ENCODE measurements at places on chromosomes 3 and 15.

GRCh38 chr3:135368316-135368715 lies 573.3 kb downstream of the EPHB1 start:
- DNase-seq: no peak

DNA sequence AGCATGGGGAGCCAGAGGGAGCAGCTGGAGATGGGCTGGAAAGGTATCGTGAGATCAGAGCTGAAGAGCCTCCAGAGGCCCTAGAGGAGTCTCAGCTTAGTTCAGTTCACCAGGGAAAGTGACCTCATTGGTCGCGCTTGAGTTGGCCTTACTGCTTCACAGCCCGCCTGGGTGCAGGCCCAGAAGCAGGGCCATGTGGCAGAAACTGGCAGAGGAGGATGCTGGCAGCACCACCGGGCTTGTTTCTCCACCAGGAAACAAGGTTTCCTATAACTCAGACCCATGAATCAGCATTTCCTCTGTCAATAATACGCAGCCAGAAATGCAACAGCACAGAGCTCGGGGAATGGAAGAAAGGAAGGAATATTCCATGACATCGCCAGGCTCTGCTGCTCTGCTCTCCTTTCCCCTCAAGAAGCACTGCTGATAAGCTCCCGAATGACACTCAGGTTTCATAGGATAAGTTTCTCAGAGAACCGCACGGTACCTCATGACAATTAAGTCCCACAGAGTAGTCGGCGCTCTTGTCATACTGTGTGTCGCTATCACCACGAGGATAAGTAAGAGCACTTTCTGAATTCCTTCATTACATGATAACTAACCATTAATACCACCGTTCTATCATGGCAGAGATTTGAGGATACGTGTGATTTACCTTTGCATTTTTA lies 147.1 kb upstream of the LPP start:
- no peak for DNase-seq

DNA sequence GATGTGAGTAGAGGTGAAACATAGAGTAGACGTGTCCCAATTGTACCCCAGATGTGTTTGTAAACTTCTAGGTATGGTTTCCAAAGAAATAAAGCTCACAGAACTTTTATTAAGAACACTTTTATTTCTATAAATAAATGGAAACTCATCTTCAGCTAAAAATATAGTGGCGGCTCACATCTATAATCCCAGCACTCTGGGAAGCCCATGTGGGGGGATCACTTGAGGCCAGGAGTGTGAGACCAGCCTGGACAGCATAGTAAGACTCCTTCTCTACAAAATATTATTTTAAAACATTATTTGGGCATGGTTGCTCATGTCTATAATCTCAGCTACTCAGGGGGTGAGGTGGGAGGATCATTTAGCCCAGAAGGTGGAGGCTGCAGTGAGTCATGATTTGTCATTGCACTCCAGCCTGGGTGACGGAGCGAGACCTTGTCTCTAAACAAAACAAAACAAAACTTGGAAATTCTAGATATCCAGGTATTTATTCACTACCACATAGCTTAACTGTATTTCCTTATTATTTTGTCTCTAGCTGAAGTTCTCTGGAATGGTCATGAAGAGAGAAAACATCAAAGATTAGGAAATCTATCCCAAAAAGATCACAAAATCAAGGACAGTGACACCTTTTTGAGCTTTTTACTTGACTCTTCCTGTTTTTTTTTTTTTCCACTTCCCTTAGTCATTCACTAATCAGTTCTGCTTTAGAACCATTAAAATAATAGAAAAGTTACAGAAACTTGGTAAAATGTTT lies 258.1 kb downstream of the TIGIT start:
- DNase-seq: peak; percentile 82

GRCh38 chr3:169289273-169289672 lies 374.2 kb downstream of the MECOM start:
- DNase-seq: no peak

DNA sequence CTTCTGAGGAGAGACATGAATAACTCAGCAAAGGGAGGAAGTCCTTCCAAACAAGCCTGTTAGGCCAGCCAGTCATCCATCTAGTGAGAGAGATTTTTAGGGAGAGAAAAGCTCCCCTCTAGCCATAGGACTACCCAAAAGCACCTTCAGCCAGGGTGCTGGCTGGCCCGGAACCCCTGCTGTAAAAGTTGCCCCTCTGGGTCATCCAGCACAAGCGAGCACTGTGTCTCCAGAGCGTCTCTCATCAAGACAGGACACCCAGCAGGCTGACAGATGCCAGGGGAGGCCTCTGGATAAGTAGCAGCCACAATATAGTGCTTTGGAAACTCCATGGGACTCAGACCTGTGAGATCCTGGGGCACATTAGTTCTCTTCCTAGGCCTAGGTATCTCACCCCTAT lies 24.5 kb downstream of the ANXA2 start:
- DNase-seq: no peak

DNA sequence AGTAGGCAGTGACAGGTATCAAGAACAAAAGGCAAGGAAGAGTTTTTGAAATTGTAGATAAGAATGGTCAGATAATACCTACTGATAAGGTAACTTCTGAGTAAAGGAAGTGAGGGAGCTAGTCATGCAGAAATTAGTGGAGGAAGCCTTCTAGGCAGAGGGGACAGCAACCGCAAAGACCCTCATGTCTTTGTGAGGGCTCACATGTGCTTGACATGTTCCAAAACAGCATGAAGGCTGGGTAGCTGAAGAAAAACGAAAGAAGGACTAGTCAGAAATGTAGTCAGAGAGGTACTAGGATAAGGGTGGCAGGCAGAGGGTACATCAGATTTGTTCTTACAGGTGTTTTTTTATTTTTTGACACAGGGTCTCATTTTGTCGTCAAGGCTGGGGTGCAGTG lies 5.3 kb downstream of the SIN3A start:
- DNase-seq: no peak

- DNase-seq: no peak
These were observed 673.6 kb upstream of the ADAMTS9 start for GRCh38 chr3:65361448-65361847.

DNA sequence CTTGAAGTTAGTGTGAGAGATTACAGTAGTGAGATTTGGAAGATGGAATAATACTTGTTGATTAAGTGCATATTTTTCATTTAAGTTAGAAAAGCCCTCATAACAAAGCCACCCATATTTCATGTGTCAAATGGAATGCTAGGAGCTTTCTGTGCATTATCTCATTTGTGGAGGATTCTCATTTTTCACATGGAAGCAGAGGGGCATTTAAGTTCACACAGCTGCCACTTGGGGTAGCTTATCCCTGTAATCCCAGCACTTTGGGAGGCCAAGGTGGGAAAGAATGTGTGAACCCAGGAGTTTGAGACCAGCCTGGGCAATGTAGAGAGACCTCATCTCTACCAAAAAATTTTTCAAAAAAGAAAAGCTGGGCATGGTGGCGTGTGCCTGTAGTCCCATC lies 55.2 kb downstream of the RAB7A start:
- DNase-seq: no peak

GRCh38 chr15:27241943-27242342 lies 271.0 kb downstream of the GABRG3 start:
- no peak for DNase-seq

GRCh38 chr3:137039570-137039969 lies 81.8 kb downstream of the IL20RB start:
- peak; percentile 19 for DNase-seq

GRCh38 chr15:65246026-65246714 lies 34.9 kb upstream of the CILP start:
- DNase-seq: no peak

GRCh38 chr3:123758081-123758564 lies 126.0 kb downstream of the MYLK start:
- DNase-seq: peak; percentile 70

GRCh38 chr3:135240426-135240825 lies 445.4 kb downstream of the EPHB1 start:
- peak; percentile 7 for DNase-seq

DNA sequence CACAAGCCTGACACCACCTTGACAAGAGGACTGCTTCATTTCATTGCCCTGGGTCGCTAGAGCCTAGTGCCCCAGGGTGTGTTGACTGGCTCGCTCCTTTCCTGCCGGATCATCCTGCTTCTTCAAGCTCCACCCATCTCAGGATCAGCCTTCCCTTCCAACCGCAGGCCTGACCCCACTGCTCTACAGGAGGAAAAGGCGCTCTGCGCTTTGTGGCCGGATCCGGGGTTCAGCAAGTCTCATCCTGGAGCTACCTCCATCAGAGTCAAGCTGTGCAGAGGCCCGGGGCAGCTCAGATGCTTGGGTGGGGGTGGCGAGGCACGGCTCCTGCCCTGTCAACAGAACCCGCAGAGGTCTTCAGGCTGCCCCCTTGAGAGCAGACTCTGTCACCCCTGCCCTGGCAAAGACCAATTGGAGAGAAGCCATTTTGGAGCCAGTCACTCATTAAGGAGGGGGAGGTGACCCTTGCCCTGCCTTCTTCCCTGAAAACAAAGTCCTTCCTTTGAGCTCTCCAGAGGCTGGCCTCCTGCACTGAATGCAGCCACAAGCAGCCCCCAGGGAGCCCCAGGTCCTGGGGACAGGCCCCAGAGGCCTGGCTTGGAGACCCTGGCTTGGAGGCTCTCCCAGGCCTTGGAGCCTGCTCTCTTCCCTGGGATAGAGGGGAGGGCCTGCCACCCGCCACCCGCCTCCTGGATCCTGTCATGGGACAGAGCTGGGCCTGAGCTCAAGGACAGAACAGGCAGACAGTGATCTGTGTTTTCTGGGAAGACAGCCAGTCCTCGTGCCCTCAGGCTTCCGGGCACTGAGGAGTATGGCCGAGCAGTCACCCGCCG lies 80.3 kb downstream of the CPN2 start:
- DNase-seq: peak; percentile 77

DNA sequence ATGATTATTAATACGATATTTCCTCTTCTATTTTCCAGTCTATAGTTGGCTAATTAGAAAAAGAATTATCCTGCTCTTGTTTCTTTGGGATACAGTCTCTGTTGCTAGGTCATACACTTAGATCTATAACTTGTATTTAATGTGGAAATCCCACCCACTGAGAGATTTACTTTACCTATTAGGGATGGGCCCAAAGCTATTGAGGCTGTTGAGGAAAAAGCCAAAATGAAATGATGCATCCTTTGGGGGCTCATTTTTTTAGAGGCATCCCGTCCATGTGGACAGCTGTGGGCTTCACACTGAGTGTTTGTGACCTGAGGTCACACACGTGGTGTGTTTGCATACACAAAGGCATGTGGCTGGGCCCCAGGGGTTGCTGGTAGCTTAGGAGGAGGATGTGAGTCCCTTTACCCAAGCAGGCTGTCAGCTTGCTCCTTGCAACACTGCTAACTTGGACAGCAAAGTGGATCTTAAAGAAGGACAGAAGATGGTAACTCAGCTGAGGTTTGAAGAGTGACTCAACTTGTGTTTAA lies 477.4 kb downstream of the AGBL1 start:
- DNase-seq: no peak

DNA sequence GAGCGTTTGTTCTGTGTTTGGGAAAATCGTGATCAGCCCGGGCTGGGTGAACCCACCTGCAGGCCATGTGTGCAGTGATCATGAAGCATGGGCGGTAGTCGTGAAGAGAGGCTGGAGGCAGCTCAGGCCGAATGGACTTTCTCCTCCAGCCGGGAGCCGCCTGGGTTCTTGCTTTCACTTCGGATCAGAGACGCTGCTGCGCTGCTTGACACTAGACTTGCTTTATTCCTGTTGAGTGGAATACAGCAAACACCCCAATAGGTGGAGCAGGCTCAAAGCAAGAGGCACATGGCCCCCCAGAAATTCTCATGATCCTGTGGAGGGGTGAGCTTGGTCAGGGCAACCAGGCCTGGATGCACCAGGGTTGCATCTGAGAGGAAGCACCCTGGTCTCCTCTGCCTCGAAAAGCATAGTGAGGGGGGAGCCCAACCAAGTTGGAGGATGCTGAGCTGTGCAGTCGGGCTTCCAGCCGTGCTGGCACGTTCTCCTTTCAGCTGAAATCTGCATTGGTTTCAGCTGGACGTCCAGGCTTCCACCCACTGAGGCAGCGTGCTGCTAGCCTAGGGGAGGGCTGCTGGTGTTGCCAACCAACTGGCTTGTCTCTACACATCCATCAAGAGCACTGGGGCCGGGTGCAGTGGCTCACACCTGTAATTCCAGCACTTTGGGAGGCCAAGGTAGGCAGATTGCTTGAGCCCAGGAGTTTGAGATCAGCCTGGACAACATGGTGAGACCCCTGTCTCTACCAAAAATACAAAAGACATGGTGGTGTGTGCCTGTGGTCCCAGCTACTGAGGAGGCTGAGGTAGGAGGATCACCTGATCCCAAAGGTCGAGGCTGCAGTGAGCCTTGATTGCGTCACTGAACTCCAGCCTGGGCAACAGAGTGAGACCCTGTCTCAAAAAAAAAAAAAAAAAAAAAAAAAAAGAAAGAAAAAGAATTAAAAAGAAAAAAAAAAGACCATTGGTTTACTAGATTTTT lies 2.8 kb upstream of the NRROS start:
- no peak for DNase-seq

GRCh38 chr15:28079313-28079969 lies 19.7 kb downstream of the OCA2 start:
- no peak for DNase-seq

DNA sequence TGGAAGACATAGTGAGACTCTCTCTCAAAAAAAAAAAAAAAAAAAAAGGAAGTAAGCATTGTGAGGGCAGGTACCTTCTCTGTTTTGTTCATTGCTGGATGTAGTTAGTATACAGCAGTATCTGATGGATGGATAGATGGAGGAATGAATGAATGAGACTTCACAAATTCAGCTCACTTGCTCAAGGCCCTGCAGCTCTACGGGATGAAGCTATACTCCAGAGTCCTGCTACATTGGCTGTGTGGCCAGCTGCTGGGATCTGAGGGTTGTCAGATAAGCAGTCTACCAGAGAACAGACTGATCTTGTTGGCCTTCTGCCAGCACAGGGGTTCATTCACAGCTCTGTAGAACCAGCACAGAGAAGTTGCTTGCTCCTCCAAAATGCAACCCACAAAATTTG lies 35.0 kb downstream of the MLH1 start:
- no peak for DNase-seq

DNA sequence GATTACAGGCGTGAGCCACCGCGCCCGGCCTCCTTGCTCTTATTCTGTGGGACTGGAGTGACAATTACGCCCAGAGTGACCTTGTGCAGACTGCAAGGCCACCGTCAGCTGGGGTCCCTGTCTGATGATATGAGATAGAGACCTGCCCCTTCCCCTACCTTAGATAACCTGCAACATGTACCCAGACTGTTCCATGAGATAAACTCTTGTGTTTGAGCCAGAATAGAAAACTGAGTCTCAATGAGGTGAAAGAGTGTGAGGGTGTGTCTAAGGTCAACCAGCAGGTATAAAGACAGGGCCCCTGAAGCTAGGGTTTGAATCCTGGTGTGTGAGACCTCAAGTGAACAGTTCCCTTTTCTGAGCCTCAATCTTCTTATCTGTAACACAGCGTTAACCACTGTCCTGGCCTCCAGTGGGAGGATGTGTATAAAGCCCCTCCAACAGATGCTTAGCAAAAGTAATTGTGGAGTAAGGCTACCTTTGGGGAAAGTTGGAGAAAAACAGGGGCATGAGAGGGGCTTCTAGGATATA lies 6.0 kb downstream of the TADA3 start:
- DNase-seq: no peak

GRCh38 chr15:42092398-42093318 lies 1.7 kb downstream of the PLA2G4D start:
- peak; percentile 6 for DNase-seq

GRCh38 chr3:15557511-15557946 lies 36.0 kb upstream of the COLQ start:
- peak; percentile 78 for DNase-seq

- peak; percentile 36 for DNase-seq
These were observed 589 bp downstream of the ANAPC13 start for GRCh38 chr3:134485075-134485717.

GRCh38 chr3:72311425-72311824 lies 526.5 kb upstream of the PROK2 start:
- no peak for DNase-seq

- no peak for DNase-seq
These were observed 533.4 kb downstream of the NTRK3 start for GRCh38 chr15:87722941-87723691.

GRCh38 chr3:49882166-49882565 lies 12.5 kb upstream of the CAMKV start:
- DNase-seq: peak; percentile 5
